Activated B cell treated with CpG ODN at 0.5 μM for 24 hours (primary cell): ENCODE measurements at places on chromosomes 2 and 18. TPM values are rescaled to one million over a fixed set of nuclear protein-coding genes. Genes with fewer than 3 reads are reported as not detected.

DNA sequence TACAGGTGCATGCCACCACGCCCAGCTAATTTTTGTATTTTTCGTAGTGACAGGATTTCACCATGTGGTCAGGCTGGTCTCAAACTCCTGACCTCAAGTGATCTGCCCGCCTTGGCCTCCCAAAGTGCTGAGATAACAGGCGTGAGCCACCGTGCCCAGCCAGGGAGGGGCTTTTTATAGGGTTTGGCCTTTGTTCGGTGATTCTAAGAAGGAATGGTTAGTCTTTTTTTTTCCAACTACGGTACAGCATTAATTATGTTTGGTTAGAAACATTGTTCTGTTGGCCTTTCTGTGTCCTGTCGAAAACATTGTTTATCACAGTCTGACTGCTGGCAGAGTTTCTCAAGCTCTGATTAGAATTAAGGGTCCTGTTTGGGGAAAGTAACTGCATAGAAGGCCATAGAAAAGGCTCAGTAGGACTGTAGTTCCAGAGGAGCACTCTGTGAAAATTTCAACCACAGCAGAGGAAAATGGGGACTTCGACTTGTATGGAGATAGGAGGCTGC, 19.3 kb upstream of the SMCHD1 start:
- no peak for DNase-seq

- no peak for DNase-seq
Measured at GRCh38 chr2:174328961-174329715, 5.6 kb upstream of the SP9 start.

DNA sequence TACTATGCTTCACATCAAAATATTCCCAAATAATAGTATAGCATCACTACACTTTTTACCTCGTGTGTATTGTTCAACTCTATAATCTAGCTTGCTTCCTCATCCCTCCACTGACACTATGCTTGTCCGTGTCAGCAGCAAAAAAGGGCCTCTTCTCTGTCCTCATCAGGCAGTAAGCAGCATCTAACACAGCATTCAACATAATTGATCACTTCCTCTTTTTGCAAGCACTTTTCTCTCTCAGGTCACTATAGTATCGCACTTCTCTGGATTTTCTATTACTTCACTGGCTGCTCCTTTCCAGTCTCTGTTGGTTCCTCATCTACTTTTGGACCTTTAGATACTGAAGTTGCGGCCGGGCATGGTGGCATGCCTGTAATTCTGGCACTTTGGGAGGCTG, 64.9 kb upstream of the ZSWIM2 start:
- DNase-seq, result no peak

GRCh38 chr18:31646332-31647126, 37.9 kb downstream of the B4GALT6 start:
- no peak for DNase-seq

- no peak for DNase-seq
Measured at GRCh38 chr18:55501982-55502710, 85.8 kb downstream of the TCF4 start.

- no peak for DNase-seq
Measured at GRCh38 chr2:218671097-218671653, 627 bp downstream of the RNF25 start.

DNA sequence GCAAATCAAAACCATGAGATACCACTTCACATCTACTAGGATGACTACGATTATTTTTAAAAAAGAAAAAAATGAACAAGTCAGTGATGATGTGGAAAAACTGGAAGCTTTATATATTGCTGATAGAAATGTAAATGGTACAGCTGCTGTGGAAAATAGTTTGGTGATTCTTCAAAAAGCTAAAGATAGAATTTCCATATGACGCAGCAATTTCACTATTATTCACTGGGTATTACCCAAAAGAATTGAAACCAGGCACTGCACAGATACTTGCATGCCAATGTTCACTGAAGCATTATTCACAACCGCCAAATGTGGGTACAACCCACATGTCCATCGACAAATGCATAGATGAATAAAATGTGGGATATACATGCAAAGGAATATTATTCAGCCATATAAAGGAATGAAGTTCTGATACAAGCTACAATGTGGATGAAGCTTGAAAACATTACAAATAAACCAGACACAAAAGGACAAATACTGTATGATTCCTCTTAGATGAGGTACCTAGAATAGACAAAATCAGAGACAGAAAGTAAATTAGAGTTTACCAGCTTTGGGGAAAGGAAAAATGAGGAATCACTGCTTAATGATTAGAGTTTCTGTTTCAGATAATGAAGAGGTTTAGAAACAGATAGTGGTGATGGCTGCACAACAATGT, 11.1 kb downstream of the RTTN start:
- DNase-seq, result no peak

- no peak for DNase-seq
Measured at GRCh38 chr2:104240984-104241383, 612.9 kb upstream of the POU3F3 start.

- DNase-seq, result no peak
Measured at GRCh38 chr2:908568-908967, 42.1 kb upstream of the SNTG2 start.

DNA sequence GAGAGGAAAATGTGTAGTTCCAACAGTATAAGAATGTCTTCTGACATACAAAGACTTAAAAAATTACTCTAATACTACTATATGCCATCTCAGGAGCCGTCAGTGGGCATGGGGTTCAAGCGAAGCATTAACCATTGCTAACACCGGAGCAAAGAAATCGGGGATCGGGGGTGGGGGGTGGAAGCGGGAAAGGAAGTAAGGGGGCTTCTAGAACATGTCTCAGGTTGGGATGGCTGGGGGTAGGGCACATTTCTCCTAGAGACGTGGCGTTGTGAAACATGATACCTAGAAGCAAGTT, 702 bp downstream of the LMAN1 start:
- DNase-seq, result no peak

GRCh38 chr18:79590191-79591031, 89.2 kb upstream of the CTDP1 start:
- DNase-seq, result no peak

DNA sequence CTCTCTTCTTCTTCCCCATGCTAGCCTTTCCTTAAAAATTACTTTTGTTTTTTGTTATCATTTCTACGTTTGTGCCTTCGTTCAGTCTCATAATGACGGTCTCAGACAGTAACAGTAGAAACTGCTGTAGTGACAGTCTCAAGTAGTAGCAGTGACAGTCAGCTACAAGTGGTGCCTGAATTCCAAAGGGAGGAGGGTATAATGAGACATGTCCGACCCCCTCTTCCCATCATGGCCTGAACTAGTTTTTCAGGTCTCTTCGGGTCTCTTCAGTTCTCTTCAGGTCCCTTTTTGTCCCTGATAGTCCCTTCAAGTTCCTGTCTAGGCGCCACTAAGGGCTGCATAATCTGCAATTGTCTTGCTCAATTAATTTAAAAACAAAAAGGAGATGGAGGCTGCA, 12.6 kb downstream of the TMEM131 start:
- no peak for DNase-seq

DNA sequence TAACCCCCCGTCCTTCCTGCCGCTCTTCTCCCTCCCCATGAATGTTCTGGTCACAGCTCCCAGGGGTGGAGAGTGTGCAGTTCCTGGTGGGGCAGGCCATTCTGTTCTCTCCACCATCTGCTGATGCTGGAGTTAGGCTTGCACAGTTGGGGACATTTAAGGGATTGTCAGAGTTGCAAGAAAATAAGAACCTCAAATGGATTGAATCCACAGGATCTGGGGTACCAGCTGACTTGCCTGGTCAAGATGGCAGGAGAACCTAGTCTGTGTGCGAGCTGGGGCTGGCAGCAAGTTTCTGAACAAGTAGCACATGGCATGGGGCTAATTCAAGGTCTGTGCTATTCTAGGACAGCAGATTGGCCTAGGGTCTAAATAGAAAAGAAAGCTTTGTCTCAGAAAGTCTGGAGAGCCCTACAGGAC, 60.8 kb upstream of the TXNDC2 start:
- no peak for DNase-seq

- no peak for DNase-seq
Measured at GRCh38 chr2:66105066-66105753, 329.7 kb upstream of the MEIS1 start.

GRCh38 chr2:128514555-128514955, 195.9 kb upstream of the HS6ST1 start:
- DNase-seq, result no peak

GRCh38 chr18:58314284-58314683, 270.3 kb downstream of the NEDD4L start:
- DNase-seq, result no peak

DNA sequence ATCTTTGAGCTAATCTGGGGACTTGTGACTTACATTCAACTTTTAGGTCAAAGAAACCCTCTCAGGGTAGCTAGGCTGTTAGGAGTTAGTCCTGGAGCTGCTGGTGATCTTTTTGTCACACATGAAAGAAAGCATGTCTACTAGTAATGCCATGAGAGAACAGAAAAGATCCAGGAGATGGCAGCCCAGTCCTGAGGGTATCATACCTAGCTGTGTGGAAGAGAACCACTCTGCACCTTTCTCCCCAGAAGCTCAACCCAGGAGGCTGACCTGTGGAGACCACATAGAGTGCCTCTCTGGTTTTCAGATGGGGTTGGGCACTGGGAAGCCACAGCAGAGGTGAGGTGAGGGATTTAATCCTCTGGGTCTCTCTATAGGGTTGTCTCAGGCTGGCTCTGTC, 460.2 kb upstream of the UBE2E3 start:
- no peak for DNase-seq

DNA sequence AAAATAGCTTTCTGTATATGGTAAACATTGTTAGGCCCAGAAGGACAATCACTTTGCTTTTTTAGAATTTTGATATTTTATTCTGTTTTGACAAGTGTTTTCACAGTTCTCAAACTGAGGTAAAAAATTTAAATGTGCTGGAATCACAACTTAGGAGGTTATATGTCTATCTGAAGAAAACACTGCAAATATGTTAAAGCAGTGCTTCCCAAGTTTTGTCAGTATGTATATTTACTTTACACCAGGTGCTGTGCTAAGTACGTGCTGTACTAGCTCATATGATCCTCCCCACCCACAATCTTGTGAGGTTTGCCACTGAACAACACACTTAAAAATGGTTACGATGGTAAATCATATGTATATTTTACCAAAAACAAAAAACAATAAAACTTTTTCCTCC, 124.2 kb downstream of the CABYR start:
- DNase-seq, result no peak

DNA sequence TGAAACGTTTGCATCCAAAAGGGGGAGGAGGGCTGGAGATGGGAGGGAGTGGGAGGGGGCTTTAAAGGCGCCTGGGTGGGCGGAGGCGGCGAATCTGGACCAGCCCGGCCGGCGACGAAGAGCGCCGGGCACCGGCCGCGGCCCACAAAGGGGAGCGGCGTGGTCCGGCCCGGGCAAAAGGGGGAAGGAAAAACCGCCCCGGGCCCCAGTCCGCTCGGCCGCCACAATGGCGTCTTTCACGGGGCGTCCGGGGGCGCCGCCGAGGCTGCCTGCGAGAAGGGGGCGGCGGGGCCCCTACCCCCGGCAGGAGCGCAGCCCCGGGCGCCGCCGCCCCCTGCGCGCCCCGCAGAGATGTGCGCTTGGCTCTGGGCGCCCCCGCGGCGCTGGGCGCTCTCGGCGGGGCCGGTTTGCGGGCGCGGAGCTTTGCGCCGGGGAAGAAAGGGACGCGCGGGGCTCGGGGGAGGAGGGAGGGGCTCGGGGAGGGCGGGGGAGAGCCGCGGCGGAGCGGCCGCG, 108.1 kb upstream of the KCTD1 start:
- DNase-seq, result no peak

DNA sequence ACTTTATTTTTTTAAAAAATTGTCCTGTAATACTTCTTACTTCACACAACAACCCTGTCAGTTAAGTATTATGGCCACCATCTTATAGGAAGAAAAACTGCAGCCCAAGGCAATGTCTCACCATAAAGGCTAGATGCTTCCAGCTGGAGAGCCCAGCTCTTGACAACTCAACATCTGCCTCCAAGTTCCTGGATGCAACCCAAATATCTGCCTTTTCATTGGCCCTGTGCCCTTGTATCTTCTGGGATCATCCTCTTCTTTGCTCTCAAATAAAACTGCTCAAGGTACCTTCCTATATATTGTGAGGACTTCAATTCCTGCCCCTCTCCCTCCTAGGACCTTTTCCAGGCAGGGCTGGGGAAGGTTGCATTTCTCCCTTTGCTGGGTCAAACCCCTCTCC, 69.5 kb downstream of the BIN1 start:
- DNase-seq, result no peak

- no peak for DNase-seq
Measured at GRCh38 chr2:112582314-112582746, 2.1 kb upstream of the CHCHD5 start.

- DNase-seq, result no peak
Measured at GRCh38 chr2:11022591-11023273, 111.0 kb downstream of the KCNF1 start.

DNA sequence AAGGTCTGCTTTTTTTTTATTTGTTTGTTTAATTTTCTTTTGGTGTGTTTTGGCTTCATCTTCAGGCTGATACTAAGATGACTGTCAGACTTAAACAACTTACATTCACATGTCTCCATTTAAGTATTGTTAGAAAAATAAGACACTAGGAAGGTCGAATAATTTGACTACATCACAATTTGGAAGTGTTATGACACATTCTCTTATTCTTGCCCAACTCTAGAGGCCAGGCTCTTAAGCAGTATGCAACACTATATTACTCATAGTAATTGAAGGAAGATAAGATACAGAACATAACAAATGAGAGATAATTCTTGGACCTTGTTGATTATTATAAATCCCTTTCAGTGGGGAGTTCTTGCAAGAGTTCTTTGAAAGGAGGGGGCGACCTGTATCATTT, 295.3 kb upstream of the COL3A1 start:
- no peak for DNase-seq

GRCh38 chr18:30988440-30988839, 54.1 kb downstream of the DSC3 start:
- DNase-seq, result no peak

- DNase-seq, result no peak
Measured at GRCh38 chr2:176293334-176293733, 24.1 kb downstream of the MTX2 start.

GRCh38 chr2:85578243-85579180, 1.1 kb downstream of the VAMP8 start:
- peak; percentile 41 for DNase-seq

- no peak for DNase-seq
Measured at GRCh38 chr18:36735130-36735529, 93.7 kb downstream of the TPGS2 start.

IGFBP5 gene
- not detected in 2 replicates for total RNA-seq

CFAP221 gene
- total RNA-seq, result not detected in 2 replicates

EVX2 gene
- not detected in 2 replicates for total RNA-seq

DIPK1C gene
- total RNA-seq, result not detected in 2 replicates

ZBTB7C gene
- not detected in 2 replicates for total RNA-seq

CXCR1 gene
- total RNA-seq, result not detected in 2 replicates

RNF25 gene
- total RNA-seq, result 29.7 and 35.1 TPM in 2 replicates

CPO gene
- total RNA-seq, result not detected in 2 replicates

KLHL29 gene
- 1.3 and 2.5 TPM in 2 replicates for total RNA-seq

TLX2 gene
- not detected in 2 replicates for total RNA-seq

DCDC2C gene
- total RNA-seq, result not detected in 2 replicates

FAM237A gene
- not detected in 2 replicates for total RNA-seq

REG1A gene
- total RNA-seq, result not detected in 2 replicates
